Stimulated activated CD8-positive, alpha-beta memory T cell treated with anti-CD3 and anti-CD28 coated beads, Interleukin-4, amount 100 ng/mL, for 48 hours (primary cell): ENCODE measurements at places on chromosomes 5 and 9.

- DNase-seq: peak; percentile 85
Observed at GRCh38 chr5:179679014-179679674, 1.7 kb downstream of the CBY3 start.

- DNase-seq: no peak
Observed at GRCh38 chr5:40495237-40495635, 184.5 kb upstream of the PTGER4 start.

- no peak for DNase-seq
Observed at GRCh38 chr9:22229069-22229468, 217.6 kb upstream of the DMRTA1 start.

DNA sequence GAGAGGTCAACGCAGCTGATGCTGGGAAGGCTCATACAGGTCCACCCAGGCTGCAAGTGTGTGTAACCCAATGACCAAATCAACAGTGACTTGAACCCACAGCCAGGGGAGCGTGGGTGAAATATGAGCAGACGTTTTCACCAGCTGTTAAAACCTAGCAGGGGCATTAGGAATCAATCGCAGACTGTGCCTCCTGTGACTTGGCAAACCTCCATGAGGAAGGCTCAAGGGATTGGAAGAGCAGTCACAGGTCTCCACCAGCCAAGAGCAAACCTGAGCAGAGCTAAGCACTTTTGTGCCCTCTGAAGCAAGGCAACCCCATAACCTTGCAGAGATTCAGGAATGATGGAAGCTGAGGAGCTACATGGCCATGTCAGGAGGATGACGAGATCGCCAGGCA lies 25.5 kb downstream of the INSYN2B start:
- no peak for DNase-seq

GRCh38 chr9:74066605-74067004 lies 430.5 kb upstream of the RORB start:
- no peak for DNase-seq

- DNase-seq: no peak
Observed at GRCh38 chr5:4230786-4231641, 635.4 kb downstream of the IRX1 start.
